ENCODE measurements at places on chromosomes 13 and 19.

- DNase-seq, result no peak
These were observed 36.2 kb downstream of the ATP12A start for GRCh38 chr13:24716446-24716845.

GRCh38 chr19:22619371-22619770 lies 14.8 kb upstream of the ZNF492 start:
- no peak for DNase-seq

DNA sequence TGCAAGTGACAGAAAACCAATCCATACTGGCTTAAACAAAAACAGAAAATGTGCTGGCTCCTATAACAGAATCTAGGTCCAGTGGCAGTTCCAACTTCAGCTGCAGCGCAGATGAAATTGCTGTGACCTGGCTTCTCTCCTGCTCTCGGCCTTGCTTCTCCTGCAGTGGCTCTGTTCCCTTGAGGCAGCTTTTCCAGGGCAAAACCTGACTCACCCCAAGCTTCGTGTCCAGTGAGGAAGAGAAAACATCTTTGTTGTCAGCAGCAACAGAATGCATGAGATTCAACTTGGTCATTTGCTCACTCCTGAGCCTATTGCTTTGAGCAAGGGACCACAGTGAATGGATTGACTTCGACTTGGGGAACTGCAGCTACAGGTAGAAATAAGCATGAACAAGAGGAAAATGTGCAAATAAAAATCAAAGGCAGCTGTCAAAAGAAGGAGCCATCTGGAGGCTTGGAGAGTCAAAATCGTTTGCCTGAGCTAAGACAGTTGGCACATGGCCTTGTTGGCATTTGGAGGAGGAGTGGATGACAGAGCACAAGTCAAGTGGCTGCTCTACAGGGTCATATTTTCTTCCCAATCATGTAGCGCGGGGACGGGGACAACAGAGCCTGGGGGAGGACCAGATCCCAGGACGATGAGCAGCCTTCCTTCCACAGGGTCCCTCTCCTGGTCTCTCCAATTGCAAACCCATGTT lies 523.4 kb downstream of the FGF9 start:
- no peak for DNase-seq

- no peak for DNase-seq
These were observed 39.8 kb upstream of the MCF2L start for GRCh38 chr13:112928972-112929782.

GRCh38 chr13:42720113-42720857 lies 61.1 kb upstream of the FAM216B start:
- peak; percentile 16 for DNase-seq

DNA sequence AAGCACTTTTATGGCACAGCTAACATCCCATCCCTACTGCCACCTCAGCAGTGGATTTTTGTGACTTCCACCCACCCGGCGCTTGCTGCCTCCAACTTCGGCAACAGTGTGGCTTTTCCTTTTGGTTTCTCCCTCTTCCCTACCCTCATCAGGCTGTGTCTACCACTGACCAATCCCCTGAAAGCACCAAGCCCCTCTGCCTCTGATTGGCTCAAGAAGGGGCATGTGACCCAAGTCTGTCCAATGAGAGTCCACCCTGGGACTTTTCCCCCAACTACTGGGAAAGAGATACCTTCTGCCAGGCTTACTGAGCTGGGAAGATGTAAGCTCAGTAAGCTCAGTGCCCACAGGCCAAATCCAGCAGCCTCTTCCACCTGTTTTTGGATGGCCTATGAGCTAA lies 5.8 kb downstream of the SMIM7 start:
- DNase-seq, result no peak

DNA sequence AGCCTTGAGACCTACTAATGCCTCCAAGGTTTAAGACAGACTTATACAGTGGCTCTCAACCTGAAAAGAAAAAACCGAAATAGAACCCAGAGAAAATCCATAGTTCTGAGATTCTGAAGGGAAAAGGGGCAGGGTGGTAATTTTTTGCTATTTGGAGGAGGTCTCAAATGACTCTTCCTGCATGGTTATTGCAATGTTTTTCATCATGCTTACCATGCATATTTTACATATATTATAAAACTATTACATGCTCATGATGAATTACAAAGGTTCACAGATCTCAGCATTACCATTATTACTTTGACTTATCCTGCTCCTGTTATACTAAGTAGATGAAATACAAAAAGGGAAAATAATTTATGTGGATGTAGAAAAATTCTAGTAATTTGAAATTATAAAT lies 47.6 kb downstream of the N4BP2L2 start:
- no peak for DNase-seq

DNA sequence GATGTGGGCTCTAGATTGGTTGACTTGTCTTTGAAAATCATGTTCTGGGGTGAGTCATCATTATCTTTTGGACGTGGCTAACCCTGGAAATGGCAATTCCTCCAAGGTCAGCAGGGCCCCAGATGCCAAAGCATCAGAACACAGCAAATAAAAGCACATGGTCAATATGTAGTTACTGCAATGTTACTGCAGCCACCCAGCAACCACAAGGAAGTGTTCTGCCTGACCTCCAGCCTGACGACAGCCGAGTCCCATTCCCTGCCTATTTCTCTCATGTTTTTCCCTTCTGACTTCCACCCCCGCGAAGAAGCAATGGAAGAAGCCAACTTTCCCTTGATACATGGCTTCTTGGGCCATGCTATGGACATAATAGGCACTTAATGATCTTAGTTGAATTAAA lies 577.9 kb downstream of the IRS2 start:
- DNase-seq, result no peak

DNA sequence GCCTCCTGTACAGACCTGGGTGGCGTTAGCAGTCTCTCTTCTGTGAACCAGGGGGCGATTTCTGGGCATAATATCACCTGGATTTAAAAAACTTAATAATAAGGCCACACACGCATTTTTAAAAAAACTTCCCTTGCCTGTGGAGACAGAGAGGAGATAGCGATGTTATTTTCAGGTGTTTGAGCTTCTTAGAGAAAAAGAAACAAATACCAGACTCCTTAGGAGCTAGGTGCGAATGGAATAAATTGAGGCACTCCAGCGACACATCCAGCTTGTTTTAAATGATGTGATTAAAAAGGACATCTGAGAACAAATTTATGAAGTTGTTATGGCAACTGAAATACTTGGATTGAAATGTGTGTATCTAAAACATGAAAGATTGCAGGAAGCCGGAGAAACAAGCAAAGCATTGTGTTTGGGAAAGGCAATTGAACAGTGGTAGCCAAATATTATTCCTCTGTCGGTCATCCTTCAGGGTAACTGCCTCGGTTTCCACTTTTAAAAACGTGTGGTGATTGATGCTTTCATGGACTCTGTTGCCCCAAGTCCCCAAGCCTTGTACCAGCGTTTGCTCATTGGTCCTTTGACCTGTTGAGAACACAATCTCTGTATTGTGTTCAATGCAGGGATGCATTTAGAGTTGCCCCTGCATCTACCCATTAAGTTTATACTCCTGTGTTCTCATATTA lies 158.7 kb downstream of the TM9SF2 start:
- DNase-seq, result no peak

DNA sequence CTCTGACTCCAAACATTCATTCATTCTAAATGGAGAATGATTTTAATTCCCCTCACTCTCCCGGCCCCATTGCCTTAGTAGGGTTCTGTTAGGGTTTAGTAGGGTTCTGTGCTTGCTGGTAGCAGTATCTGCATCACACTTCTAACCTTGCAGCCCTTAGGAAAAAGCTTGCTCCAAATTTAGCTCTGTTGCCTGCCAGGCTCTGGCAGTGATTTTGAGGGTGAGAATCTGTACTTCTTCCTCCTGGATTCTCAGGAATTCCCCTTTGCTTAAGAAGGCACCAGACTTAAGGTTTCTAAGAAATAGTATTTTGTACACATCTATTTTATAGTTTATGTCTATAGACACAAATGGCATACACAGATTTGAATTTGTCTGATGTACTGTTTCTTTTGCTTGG lies 14.7 kb downstream of the B3GLCT start:
- DNase-seq, result no peak

- peak; percentile 97 for DNase-seq
These were observed at the start of gene PDCD2L for GRCh38 chr19:34404109-34404909. TSS of gene PDCD2L (plus strand) at chr19:34404399. CDS start at chr19:34404431, 32 bp downstream.

DNA sequence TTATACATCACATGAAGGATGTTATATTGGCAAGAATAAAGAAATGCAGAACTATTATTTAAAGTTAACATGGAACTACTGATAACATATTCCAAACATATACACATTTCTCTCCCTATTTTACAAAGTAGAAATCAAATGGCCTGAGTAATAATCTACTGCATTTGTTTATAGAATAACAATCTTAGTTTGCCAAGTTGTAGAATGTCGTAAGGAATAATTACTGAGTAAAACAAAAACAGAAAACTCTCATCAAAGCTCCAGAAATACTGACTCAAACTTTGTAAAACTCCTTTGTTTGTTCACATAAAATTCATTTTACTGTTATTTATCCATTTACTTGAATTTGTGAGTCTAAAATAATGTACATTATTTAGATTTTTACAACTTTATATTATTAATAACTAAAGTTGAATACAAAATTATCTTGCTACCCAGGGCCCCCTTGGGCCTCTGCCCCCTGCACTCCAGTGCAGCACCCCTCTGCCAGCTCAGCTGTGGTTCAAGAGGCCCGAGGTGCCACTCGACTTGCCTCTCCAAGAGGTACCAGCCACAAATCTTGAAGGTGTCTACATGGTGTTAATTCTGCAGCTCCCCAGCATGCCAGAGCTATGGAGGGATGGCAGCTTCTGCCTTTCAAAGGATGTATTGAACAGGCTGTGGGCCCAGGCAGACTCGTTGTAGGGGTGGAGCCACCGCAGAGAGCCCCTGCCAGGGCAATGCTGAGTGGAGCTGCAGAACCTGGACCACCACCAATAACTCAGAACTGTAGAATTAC lies 2819.7 kb downstream of the PCDH9 start:
- no peak for DNase-seq

GRCh38 chr19:56705939-56706338 lies 34.4 kb upstream of the ZNF835 start:
- no peak for DNase-seq

GRCh38 chr19:4284176-4284958 lies 5.3 kb downstream of the SHD start:
- DNase-seq, result peak; percentile 41

GRCh38 chr13:98267080-98267912 lies 90.2 kb upstream of the RNF113B start:
- no peak for DNase-seq
